Panc1 (cell line): ENCODE measurements at places on chromosomes 16 and 17. TPM values are rescaled to one million over a fixed set of nuclear protein-coding genes. Genes with fewer than 3 reads are reported as not detected.

Gene DPEP2
- not detected for total RNA-seq

Gene HSD17B1
- total RNA-seq = 5.4 TPM

Gene FOXC2
- total RNA-seq = 14.9 TPM

Gene CCL7
- 0.31 TPM for total RNA-seq

Gene DECR2
- 92.7 TPM for total RNA-seq
